Adipocyte (in vitro differentiated cells): ENCODE measurements at places on chromosomes 1 and 21.

GRCh38 chr1:91742848-91743292 is 143.1 kb downstream of the TGFBR3 start:
- no peak for DNase-seq

- no peak for DNase-seq
These were observed 64.5 kb downstream of the CD58 start for GRCh38 chr1:116506132-116507004.

- DNase-seq: peak; percentile 87
These were observed 95.4 kb upstream of the USP24 start for GRCh38 chr1:55310505-55310971.

- no peak for DNase-seq
These were observed 42.4 kb downstream of the CD55 start for GRCh38 chr1:207363871-207364270.

DNA sequence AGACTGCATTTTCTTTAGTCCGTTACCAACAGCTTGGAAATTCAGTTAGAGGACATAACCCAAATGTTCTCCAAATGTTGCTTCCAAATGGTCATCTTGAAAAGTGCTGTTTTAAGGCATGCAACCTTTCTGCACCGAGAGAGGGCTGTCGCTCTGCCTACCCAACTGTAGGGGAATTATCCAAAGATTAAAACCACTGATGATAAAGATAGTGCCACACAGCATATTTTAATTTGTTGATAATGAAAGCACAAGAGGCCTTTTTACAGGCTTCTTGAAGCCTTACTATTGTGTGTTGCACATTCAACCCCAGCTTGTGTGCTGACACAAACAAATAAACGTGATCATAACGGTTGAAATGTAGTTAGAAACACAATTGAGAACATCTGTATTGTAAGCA is 121.5 kb downstream of the LMO4 start:
- no peak for DNase-seq

DNA sequence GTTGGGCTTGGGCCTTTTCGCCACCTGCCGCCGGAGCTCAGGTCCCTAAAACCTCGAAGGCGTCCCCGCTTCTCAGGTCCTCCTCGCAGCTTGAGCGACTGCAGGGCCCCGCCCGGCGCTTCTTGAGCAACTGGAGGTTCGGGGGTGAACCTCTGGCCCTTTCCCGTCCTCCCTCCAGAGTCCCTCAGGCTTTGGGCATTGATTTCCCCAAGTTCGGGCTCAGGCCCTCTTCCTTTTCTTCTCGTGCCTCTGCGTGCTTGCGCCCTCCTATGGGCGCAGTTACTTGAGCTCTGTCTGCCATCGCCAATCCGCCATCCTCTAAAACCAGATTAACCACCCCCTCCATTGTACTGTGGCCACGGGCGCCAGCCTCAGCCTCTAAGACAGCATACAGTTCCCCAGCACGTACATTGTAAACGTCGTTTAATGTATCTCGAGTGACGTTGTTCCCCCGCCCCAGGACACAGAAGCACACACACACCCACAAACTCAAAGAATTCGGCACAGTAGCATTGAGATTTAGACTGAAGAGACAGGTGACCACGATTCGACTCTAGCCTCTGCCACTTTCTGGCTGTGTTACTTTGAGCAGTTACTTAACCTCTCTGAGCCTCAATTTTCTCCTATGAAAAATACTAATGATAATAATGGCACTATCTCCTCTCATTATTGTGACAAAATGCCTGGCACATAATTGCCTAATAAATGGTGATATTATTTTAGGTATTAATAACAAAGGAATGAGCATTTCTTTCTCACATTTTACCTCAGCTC is 22.6 kb downstream of the BTG2 start:
- DNase-seq: peak; percentile 76

DNA sequence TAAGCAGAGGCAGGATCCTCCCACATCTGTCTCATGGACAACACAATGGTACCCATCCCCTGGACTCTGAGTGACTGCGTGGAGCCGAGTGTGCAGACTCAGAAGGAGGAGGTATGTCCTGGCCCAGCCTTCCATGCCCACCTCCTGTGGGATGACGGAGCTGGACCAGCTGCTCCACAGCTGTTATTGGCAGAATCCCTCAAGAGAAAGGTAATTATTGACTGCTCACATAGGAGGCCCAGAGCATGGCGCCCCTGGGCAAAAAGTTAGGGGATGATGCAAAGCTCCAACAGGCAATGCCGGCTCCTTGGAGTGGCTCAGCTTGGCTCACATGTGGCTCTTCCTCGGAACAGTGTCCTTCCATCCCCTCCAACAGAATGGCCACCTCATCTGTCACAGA is 12.2 kb upstream of the ACTRT2 start:
- no peak for DNase-seq

DNA sequence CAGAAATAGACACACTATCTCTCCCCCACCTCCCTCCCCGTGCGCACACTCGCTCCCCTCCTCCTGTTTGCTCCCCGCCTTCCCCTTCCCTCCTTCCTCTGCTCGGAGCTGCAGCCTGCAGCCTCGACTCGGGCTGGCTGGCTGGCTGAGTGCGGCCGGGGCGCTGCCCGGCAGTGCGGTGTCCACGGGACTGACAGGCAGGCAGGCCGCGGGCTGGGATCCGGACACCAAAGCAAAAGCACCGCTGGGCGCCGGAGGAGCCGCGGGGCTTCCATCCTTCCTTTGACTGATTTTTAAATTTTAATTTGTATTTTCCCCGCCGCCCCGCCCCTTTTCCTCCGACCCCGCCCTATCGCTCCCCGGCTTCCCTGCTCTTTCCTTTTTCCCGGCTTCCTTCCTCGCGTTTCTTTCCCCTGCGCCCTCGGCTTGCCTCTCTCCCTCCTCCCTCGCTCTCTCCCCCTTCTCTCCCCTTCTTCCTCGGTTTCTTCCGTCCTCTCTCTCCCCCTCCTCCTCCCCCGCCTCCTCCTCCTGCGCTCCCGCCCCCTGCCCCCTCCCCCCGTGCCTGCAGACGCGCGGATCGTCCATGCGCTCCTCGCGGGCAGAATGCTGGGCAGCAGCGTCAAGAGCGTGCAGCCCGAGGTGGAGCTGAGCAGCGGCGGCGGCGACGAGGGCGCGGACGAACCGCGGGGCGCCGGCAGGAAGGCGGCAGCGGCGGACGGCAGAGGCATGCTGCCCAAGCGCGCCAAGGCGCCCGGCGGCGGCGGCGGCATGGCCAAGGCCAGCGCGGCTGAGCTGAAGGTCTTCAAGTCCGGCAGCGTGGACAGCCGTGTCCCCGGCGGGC is 109.4 kb downstream of the NAV1 start:
- peak; percentile 87 for DNase-seq

GRCh38 chr1:180842491-180843275 is 70.0 kb upstream of the KIAA1614 start:
- DNase-seq: no peak

DNA sequence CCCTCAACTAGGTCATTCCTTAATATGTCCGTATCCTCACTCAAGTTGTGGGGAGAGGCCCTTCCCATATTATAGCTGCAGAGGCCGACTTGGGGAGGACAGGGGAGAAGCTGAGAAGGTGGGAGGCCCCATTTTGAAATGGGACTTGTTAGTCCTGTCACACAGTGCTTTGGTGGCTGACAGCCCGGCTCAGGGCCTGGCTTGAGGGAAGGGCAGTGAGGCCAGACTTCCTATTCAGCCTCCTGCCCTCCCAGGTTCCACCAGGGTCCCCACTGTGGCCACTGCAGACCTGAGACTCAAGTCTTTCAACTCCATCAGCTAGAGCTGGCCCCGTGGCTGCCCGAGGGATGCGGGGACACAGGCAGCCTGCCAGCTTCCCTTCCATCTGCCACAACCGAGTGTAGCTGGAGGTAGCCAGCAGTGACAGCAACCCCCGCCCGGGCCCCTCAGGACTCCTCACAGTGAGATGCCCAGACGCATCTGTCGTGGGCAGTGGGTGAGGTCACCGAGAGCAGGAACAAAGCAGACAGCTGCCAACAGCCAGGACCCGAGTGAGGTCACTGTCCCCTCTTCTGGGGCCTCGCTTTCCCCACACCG is 36.9 kb downstream of the SIM2 start:
- no peak for DNase-seq

GRCh38 chr1:190084552-190084951 is 393.1 kb downstream of the BRINP3 start:
- no peak for DNase-seq

- DNase-seq: no peak
These were observed 5.0 kb upstream of the SH2D1B start for GRCh38 chr1:162416909-162417308.

GRCh38 chr1:207006083-207006482 is 26.5 kb downstream of the C1orf116 start:
- no peak for DNase-seq

- no peak for DNase-seq
These were observed 12.6 kb downstream of the MCL1 start for GRCh38 chr1:150566589-150567340.

DNA sequence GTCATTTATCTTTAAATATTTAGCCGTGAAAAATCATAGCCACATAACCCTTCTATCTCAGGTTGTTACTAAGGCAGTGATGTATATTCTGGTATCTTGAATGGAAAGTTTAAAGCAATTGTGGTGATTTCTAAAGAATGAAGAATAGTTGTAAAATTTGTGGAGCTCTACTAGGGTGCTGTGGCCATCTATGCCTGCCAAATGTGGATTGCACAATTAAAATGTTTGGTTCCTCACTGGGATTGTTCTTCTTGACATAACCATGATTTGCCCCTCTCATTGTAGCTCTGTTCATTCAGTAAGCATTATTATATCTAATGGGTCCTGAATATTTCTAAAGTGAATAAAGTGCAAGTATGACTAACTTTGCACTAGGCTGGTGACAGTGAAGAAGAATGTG is 50.1 kb downstream of the AK4 start:
- peak; percentile 64 for DNase-seq

DNA sequence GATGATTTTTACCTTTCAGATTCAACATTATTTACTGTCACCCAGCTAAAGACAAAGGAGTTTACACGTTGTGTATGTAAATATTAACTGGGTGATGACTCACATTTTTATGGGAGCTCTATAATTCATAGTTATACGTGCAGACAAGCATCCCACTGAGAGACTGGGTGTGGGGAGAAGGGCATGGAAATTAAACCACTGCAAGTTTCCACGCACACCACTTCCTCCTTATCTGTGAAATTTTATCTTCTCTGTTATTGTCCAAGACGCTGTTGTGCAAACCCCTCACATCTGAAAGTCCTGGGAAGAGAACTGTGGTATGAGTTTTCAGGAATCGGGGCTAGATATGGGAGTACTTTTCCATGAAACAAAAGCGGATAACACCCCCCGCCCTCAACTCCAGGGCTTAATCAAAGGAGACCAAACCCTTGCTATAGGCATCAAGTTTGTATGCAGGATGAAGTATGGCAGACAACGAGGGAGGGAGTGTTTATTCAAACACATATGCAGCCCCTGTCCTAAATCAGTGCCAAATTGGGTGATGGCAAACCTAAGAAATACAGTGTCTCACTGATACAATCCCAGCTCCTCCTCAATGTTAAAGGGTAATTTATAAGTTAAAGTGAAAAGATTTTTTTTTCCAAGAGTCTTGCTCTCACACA is 23.3 kb upstream of the DPT start:
- DNase-seq: no peak

GRCh38 chr1:13892671-13893325 is 192.8 kb downstream of the PRDM2 start:
- no peak for DNase-seq

- DNase-seq: no peak
These were observed 559.3 kb upstream of the USP24 start for GRCh38 chr1:55774446-55774845.

GRCh38 chr1:15936025-15936424 is 39.9 kb downstream of the ZBTB17 start:
- DNase-seq: no peak

GRCh38 chr1:210568631-210569030 is 239.9 kb downstream of the HHAT start:
- DNase-seq: no peak

- no peak for DNase-seq
These were observed 168.8 kb downstream of the GALNT2 start for GRCh38 chr1:230235876-230236275.

DNA sequence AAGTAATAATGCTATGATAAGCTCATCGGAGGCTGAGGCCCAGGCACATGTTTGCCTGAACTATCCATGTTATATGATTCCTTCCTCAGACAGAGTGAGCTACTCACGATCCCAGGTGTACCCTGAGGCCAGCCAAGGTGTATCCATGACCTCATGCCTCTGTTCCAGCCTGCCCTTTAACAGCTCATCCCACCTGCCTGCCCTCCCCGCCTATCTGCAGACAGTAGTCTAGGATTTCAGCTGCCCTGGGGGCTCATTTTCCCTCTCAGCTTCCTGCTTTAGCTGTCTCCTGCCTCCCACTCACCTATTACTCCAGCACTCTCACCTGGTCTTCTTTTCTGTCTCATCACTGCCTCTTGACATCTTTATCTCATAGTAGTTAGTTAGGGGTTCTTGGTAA is 1.9 kb upstream of the IL24 start:
- no peak for DNase-seq

DNA sequence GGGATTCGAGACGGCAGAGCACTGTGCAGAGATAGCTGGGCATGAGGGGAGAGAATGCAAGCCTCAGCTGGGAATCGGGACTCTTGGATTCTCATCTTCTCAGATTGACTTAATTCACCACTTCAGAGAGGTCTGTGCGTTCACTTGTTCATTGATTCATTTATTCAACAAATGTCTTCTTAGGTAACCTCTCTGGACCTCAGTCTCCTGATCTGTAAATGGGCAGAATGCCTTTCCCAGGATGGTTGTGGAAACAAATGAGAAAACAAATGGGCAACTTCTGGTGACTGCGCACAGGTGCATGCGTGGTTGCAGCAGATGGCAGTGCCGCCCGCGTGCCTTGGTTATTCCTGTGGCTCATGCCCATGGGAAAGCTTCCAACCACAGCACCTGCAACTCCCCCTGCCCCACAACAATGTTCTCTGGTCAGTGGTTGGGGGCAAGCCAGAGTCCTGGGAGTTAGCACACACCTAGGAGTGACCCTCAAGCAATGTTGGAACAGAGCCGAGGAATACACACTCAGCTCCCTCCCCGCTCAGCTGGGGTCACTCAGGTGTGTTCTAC is 110.1 kb upstream of the RUNX3 start:
- DNase-seq: no peak

DNA sequence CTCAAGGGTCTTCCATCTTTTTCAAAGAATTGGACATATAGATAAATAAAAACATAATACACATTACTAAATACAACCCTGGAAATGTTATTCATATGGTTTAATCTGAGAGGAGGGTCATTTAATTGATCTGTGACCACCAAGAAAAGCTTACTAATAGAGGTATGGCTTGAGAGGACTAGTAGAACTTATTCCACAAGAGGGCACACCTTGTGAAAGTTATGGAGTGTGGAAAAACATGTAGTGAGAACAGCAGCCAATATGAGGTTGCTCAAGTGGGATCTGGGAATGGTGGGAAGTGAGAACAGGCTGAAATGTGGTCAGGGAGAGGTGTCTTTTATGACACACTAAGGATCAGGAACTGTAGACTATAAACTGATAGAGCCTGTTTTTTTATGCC is 973.5 kb upstream of the B3GALT2 start:
- no peak for DNase-seq

DNA sequence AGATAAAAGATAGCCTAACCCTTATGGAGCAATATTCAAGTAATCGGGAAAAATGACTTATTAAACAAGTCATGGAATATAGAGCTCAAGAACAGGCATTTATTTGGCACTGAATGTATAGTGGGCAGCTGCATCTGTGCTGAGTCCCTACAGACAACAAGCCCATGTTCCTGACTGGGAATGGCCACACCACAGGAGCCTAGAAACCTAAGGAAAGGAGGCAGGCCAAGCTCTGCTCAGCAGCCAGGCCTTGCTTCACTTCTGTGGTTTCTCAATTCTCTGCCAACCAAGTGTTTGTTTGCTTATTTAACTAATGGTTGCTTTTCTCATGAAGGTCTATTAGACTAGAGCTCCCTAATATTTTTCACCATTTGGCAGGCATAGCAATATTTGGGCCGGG is 21.5 kb downstream of the AK2 start:
- DNase-seq: no peak
